ENCODE measurements at places on chromosomes 1 and 21.

DNA sequence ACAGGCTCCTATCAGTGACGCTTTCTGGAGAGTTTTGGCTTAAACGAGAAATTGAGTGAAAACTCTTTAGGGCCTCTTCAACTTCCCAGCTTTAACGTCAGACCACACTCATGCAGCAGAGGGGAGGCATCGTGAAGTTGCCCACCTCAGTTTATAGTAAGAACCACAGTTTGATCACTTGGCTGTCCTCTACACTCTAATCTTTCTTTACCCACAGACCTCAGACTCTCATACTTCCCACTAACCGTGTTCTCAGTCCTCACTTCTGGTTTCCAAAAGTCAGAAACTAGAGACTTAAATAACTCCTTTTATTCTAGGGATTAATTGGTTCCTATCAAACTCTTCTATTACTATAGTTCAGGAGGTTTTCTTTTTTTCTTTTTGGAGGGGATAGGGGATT, 302.2 kb downstream of the NTNG1 start:
- no peak for DNase-seq

DNA sequence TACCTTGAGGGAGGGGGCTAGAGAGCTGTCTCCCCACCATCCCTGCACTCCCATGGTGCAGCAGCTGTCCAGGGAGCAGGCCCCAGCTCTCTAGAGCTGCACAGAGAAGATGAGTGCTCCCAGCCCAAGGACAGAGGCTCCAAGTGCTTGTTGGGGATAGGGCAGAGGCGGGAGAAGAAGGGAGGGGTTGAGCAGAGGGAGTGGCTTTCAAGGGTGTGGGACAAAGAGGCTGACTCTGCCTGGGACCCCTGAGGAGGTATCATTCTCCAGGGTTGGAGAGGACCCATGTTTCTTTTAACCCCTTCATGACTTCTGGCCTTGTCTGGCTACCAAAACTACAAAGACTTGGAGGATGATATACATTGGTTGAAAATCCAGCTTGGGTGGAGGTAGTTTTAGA, 14.6 kb downstream of the FOXD2 start:
- DNase-seq = no peak

DNA sequence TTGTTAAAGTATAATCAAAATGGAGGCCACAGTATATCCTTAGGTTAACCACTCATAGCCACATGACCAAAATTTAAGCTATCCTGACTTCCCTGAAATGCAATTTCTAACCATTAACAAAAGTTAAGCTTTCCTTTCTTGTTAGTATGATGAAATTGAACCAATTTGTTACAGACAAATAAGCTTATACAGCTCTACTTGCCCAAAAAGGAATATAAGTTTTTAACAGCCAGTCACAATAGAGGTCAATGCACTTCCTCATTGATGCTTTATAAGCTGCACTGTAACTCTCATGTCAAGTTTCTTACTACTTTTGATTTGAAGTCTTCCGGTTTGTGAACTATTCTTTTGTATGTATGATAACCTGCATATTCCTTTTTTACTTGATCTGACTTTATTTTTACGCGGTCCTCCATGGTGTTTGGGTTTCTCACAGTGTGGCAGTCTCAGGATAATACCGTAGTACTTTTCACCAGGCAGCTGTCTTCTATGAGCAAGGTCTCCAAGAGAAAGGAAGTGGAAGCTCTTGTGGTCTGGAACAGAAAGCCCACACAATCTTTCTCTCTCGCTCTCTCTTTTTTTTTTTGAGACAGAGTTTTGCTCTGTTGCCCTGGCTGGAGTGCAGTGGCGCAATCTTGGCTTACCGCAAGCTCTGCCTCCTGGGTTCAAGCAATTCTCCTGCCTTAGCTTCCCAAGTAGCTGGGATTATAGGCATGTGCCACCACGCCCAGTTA, 331.6 kb downstream of the SRGAP2C start:
- DNase-seq = no peak

DNA sequence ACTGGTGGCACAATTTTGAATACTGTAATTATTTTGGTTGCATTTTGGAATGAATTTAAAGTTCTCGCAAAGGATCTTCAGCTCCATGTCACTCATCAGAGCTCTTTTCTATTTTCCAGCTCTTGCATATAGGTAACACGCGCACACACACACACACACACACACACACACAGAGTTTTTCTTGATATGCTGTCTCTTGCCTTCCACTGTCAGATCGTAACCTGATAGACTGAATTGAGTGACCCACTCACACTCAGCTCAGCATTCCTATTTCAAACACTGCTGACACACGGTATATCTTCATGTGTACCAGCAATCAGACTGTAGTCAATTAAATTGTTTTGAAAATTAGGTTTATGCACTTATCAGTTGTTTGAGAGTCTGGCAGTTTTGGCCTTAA, 214.1 kb downstream of the PBX1 start:
- DNase-seq = no peak

- no peak for DNase-seq
These were observed 76.0 kb upstream of the PPM1J start for GRCh38 chr1:112790920-112791722.

DNA sequence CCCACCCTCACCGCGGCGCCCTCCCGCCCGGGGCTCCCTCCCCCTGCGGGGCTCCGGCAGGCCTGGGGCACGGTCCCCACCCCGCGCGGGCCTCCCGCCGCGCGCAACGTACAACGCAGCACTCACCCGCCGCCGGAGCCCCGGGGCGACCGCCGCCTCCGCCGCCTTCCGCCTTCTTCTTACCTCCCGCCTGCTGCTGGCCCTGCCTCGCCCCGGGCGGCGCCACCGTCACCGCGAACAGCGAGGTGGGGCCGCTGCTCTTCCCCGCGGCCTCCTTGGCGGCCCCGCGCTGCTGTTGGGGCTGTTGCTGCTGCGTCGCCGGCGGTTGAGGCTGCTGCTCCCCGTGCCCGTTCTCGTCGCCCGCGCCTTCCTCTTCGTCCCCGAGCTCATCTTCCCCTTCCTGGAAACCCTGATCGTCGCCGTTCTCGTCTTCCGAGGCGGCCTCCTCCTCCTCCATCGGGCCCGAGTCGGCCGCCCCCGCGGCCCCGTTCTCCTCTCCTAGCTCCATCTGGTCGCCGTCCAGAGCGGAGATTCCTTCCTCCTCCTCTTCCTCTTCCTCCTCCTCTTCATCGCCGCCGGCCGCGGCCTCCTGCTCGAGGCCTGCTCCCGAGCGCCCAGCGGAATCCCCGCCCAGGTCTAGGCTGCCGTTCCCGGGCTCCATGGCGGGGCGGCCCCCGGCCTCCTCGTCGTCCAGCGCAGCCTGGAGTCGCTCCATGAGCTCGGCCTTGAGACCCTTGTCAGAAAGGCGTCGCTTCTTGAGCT, 671 bp downstream of the HNRNPU start:
- DNase-seq = peak; percentile 15

GRCh38 chr1:55064071-55064581, 24.8 kb downstream of the PCSK9 start:
- no peak for DNase-seq

DNA sequence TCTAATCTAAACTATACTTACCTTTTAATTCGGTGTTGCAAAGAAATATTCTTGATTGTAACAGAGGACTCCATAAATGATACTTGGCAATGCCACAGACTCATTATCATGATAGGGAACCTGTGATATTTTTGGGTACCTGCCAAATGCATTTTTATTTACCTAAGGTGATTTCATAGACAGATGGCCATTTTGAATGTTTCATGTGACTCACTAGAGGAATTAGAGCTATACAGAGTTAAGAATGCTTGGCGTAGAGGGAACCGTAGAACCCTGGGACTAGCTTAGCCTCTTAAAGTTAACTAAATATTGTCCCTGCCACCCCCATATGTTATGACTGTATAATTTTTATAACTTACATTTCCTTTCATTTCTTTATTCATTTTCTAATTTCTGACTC, 136.1 kb downstream of the DISP1 start:
- no peak for DNase-seq

- no peak for DNase-seq
These were observed 191.3 kb downstream of the BACH1 start for GRCh38 chr21:29490016-29490415.

GRCh38 chr21:36096398-36097290, 26.8 kb downstream of the CBR1 start:
- DNase-seq = no peak

DNA sequence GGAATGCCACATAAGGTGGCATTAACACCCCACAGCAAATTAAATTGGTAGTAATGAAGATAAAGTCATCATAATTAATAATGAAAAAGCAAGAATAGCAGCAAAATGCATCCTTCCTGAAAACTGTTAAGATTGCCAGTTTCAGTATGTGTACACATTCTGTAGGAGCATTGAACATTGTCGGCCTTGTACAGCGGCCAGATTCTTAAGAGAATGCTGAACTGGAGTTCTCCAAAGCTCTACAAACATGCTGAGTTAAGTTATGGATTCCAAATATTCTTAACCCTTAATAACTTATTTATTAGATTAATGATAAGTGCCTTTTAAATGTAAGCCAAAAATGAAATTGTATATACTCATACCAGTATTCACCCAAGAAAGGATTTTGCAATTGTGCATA, 189.9 kb downstream of the AK5 start:
- DNase-seq = no peak

DNA sequence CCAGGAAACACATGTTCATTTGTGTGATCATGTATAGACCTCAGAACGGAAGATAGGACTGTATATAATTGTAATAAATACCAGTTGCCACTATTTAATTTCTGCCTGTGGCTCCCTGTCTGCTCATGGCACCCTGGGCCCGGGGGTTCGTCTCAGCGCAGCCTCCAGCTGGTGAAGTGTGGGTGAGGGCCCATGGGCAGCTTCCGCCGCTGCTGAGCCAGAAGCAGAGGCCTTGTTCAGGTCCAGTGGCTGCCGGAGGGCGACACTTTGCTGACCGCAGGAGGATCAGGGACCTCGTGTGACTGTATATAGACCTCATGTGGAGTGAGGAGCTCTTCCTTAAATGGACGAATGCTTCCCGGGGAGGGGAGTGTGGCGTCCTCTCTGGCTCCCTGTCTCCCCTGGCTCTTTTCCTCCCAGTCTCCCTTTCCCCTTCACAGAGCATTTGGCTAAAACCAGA, 155.9 kb downstream of the PEX14 start:
- no peak for DNase-seq

- peak; percentile 52 for DNase-seq
These were observed 63.5 kb upstream of the SSX2IP start for GRCh38 chr1:84753516-84754385.

DNA sequence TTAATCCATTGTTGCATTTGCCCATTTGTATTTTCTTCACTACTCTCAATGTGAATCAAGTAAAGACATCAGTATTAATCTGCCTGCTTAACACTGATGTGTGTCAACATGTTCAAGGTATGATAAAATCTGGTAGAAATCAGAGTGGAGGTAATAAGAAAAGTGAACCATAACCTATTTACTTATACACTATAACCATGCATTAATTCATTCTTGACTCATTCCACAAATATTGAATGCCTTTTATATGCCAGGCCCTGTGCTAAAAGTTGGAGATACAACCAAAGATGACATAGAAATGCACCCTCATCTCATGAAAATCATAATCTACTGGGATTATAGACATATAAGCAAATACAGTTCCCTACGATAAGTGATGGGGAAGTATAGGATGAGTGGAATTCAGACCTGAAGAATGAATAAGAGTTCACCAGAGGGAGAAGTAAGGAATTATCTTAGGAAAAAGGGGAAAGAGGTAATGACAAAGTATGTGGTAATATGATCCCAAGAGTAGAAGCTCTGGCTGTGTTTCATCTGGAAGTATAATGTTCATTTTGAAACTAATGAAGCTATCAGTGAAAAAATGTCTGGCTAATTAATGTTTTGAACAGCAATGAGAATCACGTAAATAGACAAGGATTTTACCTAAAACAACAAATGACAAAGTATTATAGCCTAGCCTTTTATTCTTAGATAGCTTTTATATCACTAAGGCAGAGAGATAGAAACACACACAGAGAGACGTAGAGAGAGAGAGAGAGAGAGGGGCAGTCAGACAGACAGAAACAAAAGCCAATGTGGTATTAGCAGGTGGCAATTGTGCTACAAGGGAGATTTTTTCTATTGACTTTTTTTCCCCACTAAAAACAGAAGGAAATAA, 7.0 kb upstream of the RWDD3 start:
- DNase-seq = no peak

DNA sequence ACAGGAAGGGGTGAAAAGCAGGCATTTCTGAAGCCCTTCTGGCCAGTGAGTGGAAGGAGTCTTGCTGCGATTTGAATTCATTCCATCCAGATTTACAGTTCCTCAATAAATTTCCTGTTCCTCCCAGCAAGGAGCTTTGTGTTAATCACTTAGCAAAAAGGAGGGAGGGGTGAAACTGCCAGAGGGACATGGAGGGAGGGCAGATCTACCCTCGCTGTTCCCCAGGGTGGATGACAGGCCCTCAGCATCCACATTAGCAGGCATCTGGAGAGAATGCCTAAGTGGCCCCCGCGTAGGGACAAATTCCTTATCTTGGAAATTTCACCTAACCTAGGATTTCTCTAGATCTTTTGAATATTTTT, 1.2 kb downstream of the ETV3 start:
- DNase-seq = no peak

DNA sequence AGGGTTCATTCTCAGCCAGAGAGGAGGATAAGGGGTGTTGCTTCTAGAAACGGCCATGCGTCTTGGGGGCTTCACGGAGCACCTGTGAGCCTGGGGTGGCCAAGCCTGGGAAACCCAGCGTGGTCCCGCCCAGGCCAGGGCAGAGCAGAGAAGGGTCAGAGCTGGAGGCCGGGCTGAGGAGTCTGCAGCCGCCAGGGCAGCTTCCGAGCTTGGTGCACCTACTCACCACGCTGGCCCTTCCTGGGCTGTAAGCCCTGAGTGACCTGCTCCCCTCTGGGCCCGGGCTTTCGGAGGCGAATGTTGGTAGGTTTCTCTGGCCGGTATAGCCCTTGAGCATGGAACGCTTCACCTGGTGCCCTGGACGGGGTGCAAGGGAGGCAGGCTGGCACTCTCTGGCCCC, 169.8 kb upstream of the ARHGEF16 start:
- no peak for DNase-seq

DNA sequence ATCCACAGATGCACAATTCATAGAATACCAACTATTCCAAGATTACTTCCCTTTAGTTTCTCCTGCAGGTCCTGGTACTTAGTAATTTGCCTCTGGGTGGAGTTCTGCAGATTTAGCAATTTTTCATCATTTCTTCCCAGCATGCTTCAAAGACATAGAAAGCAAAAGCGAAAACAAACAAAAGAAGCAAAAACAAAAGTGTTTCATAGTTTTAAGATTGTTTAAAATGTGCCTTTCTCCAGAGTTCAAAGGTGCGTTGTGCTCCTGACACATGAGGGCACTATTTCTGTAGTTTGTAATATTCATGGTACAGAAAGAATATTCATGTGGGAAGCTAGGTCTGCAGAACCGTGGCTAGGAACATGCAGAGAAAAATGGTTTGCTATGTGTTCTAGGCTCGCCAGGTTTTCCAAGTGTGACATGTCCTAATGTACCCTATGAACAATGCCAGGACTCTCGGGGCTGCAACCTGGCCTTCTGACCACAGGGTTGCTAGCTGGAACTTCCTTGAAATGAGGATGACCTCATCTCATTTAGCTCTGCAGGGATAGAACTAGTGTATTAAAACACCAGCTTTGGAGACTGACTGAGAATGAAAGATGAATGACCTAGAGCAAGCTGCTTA, 30.0 kb upstream of the RCSD1 start:
- no peak for DNase-seq

Measured in stimulated activated CD8-positive, alpha-beta memory T cell treated with anti-CD3 and anti-CD28 coated beads, Interleukin-15, amount 100 ng/mL, for 24 hours (primary cell).